ENCODE measurements at places on chromosomes 16 and 17.
A peak's percentile ranks its signal among the peaks of the same experiment; 100 is the strongest.

- peak; percentile 55 for DNase-seq
Measured at GRCh38 chr17:28716740-28717577, 709 bp downstream of the RAB34 start.

DNA sequence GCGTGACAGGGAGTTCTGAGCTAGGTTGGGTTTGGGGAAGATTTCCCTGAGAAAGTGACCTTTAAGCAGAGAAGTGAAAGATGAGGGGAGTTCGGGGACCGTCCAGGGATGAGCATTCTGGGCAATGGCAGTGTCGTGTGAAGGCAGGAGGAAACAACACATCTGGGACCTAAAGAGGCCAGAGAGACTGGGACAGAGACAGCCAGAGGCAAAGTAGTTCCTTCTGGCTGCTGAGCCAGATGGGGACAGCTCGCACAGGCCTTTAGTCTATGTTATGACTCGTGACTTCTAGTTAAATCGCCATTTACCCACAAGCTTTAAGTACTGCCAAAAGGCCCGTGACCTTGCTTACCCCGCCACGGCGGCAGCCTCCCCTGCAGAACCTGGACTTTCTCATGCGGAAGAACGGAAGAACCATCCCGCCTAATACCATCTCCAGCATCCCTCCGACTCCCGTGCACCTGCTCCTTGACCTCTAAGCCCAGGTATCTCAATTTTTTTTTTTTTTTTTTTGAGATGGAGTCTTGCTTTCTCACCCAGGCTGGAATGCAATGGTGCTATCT, 8.5 kb upstream of the MED11 start:
- no peak for DNase-seq

GRCh38 chr16:53611179-53611696, 92.4 kb downstream of the RPGRIP1L start:
- no peak for DNase-seq

DNA sequence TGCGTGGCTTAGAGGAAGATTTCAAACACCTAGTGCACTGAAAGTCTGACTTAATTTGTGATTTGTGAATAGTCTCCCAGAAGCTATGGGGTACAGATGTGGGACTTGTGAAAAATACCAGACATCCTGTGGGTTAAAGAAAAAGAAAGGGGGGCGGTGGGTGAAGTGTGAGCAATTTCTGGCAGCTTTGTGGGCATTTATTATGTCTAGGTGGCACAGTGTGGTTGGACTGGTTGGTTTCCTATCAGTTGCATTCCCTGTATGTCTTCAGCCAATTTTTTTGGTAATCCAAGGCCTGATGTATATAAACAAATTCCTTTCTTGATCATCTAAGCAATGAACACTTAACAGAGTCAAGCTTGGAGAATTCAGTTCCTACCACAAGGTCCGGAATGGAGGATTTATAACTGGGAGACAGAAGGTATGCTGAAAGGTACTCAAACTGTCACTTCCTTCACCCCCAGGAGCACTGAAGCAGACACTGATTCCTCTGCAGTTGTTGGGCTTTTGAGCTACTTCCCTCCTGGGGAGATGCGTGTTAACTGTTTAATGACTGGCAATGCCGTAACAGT, 211.6 kb downstream of the WWOX start:
- peak; percentile 72 for DNase-seq

GRCh38 chr16:78957317-78958100, 643.0 kb downstream of the MAF start:
- no peak for DNase-seq

DNA sequence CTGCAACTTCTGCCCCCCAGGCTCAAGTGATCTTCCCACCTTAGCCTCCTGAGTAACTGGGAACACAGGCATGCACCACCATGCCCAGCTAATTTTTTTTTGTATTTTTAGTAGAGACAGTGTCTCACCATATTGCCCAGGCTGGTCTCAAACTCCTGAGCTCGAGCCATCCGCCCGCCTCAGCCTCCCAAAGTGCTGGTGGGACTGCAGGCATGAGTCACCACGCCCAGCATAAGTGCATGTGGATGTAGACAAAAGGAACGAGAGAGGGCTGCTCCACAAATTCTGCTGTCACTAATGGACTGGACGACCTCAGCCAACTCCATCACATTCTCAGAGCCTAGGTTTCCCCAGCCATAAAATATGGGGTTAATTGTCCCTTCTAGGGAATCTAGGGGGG, 7.7 kb upstream of the SP2 start:
- no peak for DNase-seq

DNA sequence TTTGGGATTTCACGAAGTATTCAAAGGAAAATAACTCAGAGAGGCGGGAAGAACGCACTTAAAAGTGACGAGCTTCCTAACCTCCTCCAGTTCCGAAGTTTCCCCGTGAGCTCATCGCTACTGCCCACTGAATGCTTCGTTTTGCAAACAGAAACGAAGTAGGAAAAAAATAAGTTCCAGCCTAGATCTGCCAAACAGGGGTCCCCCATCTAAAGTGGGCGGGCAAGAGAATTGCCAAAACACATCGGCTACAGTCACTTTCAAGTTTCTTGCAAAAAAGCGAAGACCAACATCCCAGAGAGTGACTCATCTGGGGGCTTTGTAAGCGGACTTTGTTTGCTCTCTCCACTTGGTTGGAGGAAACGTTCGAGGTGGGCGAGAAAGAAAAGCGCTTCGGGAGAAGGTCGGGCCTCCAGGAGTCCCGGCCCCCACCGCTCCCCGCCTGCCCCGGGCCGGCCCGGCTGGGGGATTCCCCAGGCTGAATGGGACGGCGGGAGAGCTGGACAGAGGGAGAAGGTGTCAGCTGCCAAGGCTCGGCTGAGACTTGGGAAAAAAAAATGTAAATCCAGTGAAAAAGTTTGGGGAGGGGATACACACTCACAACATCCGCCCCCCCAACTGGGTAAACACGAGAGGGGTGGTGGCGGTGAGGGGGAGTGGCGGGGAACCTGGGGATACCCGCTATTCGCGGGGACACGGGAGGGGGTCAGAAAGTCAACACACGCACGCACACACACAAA, 1.0 kb downstream of the VEZF1 start:
- peak; percentile 84 for DNase-seq

GRCh38 chr17:29148790-29149430, 31.3 kb downstream of the MYO18A start:
- peak; percentile 90 for DNase-seq

GRCh38 chr17:56653877-56654276, 60.4 kb downstream of the NOG start:
- DNase-seq = peak; percentile 78

DNA sequence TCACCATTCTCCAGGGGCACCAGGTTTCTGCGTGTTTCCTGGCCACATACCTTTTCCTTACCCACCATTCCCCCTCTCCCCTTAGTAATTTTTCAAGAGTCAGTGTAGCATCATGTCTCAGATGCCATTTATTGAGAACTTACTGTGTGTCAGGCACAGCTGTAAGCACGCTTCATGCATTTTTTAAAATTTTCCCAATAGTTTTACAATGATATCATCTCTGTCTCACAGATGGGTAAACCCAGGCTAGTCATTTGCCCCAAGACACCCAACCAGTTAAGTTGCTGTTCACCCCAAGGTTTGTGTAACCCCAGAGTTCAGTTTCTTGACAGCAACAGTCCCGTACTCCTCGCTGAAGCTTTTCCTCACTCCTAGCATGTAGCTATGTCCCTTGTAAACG, 56.4 kb upstream of the IRX3 start:
- DNase-seq = peak; percentile 45

- DNase-seq = no peak
Measured at GRCh38 chr17:56897646-56898424, 16.0 kb downstream of the TRIM25 start.

GRCh38 chr16:50999181-50999580, 151.9 kb downstream of the SALL1 start:
- DNase-seq = no peak

- no peak for DNase-seq
Measured at GRCh38 chr17:68776451-68776850, 175.3 kb upstream of the FAM20A start.

- no peak for DNase-seq
Measured at GRCh38 chr17:42246515-42246914, 29.7 kb downstream of the STAT5B start.

All from fibroblast of skin of right biceps (primary cell).